ENCODE measurements at places on chromosomes 12 and 14.

DNA sequence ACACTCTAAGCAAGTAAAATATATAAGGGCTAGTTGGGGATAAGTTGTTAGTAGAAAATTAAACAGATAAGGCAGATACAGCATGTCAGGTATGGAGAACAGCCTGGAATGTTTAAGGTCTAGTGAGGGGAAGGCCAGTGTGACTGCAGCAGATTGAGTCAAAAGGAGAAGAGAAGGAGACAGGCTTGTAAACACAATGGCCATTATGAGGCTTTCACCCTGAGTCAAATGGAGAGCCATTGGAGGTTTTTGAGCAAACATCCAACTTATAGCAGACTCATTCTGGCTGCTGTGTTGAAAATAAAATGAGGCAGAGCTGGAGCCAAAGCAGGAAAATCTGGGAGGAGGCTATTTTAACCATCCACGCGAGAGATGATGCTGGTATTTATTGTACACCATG lies 142.0 kb downstream of the DUSP6 start:
- DNase-seq, result no peak

GRCh38 chr14:98966475-98967162 lies 305.4 kb downstream of the BCL11B start:
- no peak for DNase-seq

GRCh38 chr12:32558903-32559302 lies 120.2 kb upstream of the DNM1L start:
- DNase-seq, result no peak

DNA sequence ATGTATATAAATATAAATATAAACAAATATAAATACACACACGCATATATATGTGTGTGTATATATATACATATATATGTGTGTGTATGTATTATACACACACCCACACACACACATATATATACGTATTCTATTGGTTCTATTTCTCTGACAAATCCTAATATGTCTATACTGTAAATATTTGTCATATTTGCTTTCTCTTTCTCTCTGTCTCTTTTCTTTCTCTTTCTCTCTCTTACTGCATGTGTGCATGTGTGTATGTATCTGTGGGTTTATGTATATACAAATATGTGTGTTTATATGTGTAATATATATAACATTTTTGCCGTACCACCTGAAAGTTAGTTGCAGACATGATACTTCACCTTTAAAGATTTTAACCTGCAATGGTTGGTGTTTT lies 174.2 kb upstream of the PLEKHG7 start:
- DNase-seq, result no peak

GRCh38 chr12:54033980-54034784 lies 1.3 kb downstream of the HOXC5 start:
- DNase-seq, result no peak

DNA sequence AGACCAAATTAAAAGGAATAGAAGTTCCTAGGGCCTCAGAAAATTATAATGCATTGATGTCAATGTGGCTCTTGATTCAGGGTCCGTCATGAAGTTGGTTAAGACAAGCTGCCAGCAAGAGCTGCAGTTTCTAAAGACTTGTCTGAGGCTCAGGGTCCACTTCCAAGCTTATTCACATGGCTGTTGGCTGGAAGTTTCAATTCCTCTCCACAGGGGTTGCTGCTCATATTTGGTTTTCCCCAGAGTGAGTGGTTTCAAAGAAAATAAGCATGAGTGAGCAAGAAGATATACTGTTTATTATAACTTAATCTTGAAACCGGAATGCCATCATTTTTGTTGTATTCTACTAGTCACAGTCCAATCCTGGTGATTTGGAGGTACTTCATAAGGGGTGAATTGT lies 1247.4 kb downstream of the LRFN5 start:
- DNase-seq, result no peak

Data from SK-N-DZ (cell line).